ENCODE measurements at places on chromosomes 6 and 20.

GRCh38 chr6:113343940-113344339, 513.2 kb upstream of the MARCKS start:
- no peak for DNase-seq

DNA sequence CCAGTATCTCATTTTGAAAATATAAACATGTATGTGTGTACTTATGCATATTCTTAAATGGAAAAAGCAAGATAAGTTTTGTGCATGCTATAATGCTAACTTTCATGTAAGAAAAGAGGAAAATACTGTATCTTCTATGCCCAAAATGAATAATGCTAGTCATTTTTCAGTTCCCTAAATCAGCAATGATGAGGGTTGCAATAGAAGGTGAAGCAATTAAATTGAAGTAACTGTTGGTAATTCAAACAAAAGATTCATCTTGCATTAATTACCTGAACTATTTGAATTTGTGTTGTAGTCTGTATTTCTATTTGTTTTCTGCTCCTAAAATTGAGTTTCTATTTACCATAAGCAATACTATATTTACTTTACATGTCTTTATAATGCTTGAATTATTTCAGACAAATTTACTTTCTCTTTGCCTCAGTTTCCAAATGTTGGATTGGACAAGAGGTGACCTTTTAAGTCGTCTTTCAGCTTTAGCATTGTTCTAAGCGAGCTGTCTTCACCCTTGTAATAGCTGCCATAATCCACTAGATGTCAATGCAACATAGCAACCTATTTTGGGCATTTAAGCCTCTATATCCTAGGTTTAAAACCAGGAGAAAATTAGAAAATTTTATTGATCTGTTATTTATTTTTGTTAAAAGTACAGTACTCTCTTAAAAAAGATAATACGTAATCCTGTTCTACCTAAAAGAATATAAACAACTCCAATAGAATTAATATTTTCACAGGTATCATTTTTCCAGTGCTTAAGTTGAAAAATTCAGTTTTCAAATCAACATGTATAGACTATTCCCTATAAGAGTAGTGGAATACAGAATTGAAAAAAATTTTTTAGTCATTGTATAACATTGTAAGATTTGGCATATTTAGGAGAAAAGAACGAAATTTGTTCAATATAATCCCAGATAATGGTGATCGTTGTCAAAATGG, 52.3 kb upstream of the IFNGR1 start:
- DNase-seq = no peak

GRCh38 chr20:57672164-57672563, 37.7 kb downstream of the PMEPA1 start:
- DNase-seq = no peak

- DNase-seq = no peak
Measured at GRCh38 chr6:39189915-39190544, 39.2 kb downstream of the KCNK5 start.

DNA sequence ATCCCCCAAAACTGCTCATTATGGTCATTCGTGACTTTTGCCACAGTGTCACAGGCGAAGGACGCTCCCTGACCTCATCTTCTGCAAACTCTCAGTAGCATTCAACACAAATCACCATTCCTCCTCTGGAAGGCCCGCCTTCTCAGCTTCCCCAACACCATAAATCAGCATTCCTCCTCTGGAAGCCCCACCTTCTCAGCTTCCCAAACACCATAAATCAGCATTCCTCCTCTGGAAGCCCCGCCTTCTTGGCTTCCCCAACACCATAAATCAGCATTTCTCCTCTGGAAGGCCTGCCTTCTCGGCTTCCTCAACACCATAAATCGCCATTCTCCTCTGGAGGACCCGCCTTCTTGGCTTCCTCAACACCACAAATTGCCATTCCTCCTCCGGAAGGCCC, 288.0 kb upstream of the AGPAT4 start:
- DNase-seq = no peak

GRCh38 chr6:159212525-159213280, 43.5 kb downstream of the FNDC1 start:
- no peak for DNase-seq

GRCh38 chr6:136866872-136867416, 44.6 kb downstream of the PEX7 start:
- no peak for DNase-seq

DNA sequence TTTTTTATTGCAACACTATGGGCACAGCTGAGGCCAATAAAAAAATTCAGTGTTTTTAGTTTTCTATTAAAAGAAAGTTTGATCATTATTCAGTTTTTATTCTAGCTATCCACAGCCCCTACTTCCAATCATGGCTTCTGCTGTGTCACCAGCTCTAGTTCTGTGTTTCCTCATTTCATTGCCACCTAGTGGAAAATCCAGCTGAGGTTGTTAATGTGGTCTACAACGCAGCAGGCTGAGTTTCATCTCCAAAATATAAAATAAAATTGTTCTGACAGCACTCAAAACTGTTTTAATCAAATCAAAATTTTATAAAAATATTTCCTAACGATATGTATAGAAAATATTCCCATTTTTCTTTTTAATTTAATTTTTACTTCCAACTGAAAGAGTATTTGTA, 13.6 kb downstream of the COL9A1 start:
- no peak for DNase-seq

DNA sequence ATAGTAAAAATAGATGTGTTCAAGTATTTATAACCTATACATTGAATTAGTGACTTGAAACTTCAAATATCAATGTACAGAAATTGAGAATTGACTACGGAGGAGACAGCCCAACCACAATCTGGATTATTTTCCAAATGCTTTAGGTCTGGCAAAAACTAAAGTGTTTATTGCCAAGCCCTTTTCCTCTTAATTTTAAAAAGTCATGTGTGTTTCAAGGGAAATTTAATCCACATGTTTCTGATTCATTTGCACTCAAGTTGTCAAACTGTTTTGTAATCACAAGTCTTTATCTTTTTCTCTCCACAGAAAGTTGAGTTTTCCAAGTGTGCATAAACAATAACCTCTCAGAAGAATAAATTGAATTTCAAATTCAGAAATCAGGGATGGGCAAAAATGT, 350.8 kb upstream of the RSPO3 start:
- DNase-seq = no peak

Data from CMK (cell line).